Esophagus mucosa (tissue), 1 donor: ENCODE measurements at places on chromosomes 3 and 15. TPM values are rescaled to one million over a fixed set of nuclear protein-coding genes. Genes with fewer than 3 reads are reported as not detected.

DNA sequence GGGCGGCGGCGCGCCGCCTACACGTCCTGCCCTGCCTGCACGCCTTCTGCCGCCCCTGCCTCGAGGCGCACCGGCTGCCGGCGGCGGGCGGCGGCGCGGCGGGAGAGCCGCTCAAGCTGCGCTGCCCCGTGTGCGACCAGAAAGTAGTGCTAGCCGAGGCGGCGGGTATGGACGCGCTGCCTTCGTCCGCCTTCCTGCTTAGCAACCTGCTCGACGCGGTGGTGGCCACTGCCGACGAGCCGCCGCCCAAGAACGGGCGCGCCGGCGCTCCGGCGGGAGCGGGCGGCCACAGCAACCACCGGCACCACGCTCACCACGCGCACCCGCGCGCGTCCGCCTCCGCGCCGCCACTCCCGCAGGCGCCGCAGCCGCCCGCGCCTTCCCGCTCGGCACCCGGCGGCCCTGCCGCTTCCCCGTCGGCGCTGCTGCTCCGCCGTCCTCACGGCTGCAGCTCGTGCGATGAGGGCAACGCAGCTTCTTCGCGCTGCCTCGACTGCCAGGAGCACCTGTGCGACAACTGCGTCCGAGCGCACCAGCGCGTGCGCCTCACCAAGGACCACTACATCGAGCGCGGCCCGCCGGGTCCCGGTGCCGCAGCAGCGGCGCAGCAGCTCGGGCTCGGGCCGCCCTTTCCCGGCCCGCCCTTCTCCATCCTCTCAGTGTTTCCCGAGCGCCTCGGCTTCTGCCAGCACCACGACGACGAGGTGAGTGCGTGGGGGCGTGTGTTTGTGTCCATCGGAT is 602 bp downstream of the TRIM71 start:
- ATAC-seq = no peak

DNA sequence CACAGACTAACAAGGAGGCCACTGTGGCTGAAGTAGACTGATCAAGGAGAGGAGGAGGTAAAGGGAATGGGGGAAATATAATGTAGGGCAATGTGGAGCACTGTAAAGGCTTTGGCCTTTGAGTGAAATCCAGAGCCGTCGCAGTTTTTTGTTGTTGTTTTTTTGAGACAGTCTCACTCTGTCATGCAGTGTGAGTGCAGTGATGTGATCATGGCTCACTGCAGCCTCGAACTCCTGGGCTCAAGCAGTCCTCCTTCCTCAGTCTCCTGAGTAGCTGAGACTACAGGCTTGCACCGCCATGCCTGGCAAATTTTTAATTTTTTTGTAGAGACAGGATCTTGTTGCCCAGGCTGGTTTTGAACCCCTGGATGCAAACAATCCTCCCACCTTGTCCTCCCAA is 32.2 kb downstream of the PPP4R2 start:
- ATAC-seq = no peak

The MEX3B gene
- total RNA-seq = 0.48 TPM

GRCh38 chr15:66294932-66295235 is 1.5 kb downstream of the DIS3L start:
- ATAC-seq = no peak

DNA sequence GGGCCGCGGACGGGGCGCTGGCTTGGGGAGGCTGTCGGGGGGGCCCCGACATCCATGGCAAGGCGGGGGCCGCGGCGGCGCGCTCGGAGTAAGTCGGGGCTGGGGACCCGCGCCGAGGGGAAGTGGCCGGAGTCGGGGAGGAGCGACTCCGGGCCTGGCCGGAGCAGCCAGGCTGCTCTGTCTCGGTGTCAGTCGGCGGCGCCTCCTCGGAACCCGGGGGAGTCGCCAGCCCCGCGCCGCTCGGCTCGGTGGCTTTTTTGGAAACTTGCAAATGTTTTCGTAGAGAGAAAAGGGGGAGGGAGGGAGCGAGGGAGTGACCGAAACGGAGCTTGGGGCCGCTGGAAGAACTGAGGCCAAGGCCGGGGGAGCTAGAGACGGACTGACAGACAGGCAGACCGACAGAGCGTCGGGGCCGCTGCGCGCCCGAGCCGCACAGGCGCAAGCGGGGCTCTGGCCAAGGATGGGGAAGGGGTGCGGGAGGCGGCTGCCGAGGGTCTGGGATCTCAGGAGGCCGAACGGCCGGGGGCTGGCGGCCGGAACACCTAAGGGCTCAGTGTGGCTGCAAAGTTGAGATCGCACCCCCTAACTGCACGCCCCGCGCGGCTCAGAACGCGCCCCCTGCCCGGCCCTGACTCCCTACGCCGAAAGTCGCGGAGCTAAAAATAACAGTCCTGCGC is 5.0 kb downstream of the PTH1R start:
- ATAC-seq = peak; percentile 21

GRCh38 chr3:131053043-131053859 is 26.6 kb downstream of the NEK11 start:
- no peak for ATAC-seq

The ADGRG7 gene
- total RNA-seq = not detected

The TM4SF4 gene
- total RNA-seq = not detected

DNA sequence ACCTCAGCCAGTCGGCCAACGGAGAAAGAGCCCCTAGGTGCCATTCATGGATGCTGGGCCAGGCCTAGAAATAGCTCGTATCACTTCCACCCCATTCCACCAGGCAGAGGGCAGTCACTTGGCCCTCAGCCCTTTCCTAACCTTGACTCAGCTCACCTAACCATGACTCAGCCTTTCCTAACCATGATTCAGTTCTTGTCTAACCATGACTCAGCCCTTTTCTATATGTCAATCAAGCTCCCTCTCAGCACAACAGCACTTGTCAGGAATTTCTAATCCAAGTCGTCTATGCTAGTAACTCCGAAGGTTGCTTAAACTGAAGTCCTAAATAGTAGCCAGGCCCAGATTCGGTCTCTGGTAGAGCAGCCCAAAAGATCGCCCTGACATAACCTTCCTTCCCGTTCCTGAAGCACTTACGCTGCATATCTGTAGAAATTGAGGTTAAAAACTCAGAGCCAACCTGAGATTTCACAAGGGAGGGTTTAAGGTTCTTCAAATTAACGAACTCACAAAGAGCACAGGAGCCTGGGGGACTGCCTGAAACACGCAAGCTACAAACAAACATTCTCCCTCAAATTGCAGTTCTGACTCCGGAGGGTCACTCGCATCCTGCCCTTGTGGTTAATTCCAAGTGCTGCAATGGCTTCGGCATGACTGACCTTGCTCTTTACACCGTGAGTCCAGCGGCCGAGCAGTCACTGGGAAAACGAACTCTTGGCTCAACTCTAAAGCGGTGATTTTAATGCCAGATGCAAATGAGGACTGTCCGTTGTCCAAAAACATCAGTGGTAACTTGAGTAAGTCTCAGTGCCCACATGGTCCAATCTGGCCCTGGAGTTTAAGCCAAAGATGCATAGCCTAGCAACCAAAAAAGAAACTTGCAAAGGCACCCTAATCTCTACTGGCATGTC is 99.9 kb downstream of the ADAMTS17 start:
- peak; percentile 83 for ATAC-seq

GRCh38 chr3:180973543-180973942 is 16.0 kb downstream of the DNAJC19 start:
- ATAC-seq = no peak

DNA sequence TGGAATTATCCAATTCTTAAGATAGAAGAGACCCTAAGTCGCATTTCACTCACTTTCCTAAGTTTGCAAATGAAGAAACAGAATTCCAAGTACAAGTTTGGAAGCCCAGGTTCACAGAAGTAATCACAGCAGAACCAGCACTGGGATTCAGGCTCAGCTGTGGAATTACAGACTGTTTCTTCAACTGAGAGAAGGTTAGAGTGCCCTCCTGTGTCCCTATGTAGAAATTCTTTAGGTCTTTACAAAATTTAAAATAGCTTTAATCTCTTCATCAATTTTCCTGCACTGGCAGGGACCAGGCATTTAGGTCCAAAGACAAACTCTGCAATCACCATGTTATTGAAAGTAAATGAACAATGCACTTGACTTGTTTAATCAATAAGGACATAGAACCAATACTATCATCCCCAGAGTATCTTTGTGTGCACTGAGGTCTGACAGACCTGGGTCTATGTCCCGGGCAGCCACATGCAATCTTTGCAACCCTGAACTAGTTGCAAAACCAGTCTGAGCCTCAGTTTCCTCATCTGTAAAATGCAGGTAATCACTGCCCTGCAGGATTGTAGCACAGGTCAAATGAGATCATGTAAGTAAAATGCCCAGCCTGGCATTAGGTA is 96.3 kb upstream of the ZBED2 start:
- peak; percentile 57 for ATAC-seq

The GP9 gene
- total RNA-seq = not detected

The ACTRT3 gene
- 1.6 TPM for total RNA-seq

The GOLGA6D gene
- total RNA-seq = not detected
